Cardiac ventricle fibroblast (primary cell): ENCODE measurements at places on chromosomes 4 and X. TPM values are rescaled to one million over a fixed set of nuclear protein-coding genes. Genes with fewer than 3 reads are reported as not detected.

Gene ADAMTS3
- total RNA-seq: 1.7 and 2.9 TPM in 2 replicates

Gene GPRASP1
- total RNA-seq: 1.1 and 1.7 TPM in 2 replicates

Gene SATL1
- total RNA-seq: not detected in 2 replicates

Gene PLP1
- total RNA-seq: 4.9 and 9.0 TPM in 2 replicates

Gene F8A1
- total RNA-seq: 18.8 and 25.0 TPM in 2 replicates

Gene ENOX2
- 6.6 and 9.6 TPM in 2 replicates for total RNA-seq

Gene RNF128
- not detected in 2 replicates for total RNA-seq

Gene TCP11X2
- total RNA-seq: not detected in 2 replicates

Gene MCTS1
- 40.4 and 41.1 TPM in 2 replicates for total RNA-seq

Gene HEPH
- total RNA-seq: 47.3 and 52.1 TPM in 2 replicates

Gene BEX2
- total RNA-seq: not detected in 2 replicates

Gene GDPD2
- not detected in 2 replicates for total RNA-seq

Gene SLITRK4
- total RNA-seq: 2.2 and 3.4 TPM in 2 replicates

Gene NLGN3
- total RNA-seq: 0.10 and 0.44 TPM in 2 replicates

Gene RENBP
- total RNA-seq: 1.1 and 1.2 TPM in 2 replicates

Gene TXLNG
- total RNA-seq: 5.8 and 10.4 TPM in 2 replicates

Gene GASK1B
- 130 and 141 TPM in 2 replicates for total RNA-seq

Gene GABRA4
- not detected in 2 replicates for total RNA-seq
